ENCODE measurements at places on chromosomes 16 and 17. TPM values are rescaled to one million over a fixed set of nuclear protein-coding genes. Genes with fewer than 3 reads are reported as not detected.

- no peak for DNase-seq
Measured at GRCh38 chr16:4763791-4764190, 3.2 kb downstream of the ZNF500 start.

DNA sequence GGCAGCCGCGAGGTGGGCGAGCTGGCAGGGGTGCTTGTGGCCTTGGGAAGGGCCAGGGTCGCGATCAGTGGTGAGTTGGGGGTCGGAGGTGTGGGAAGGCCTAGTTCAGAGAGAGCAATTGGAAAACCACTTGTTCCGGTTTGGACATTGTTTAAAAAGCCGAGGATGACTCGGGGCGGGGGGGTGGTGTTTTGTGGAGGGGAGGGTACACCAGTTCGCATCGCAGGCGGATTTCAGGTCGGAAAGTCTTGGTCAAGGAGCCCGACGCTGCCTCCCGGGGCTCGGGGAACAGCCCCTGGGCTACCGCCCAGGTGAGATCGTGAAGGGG is 66.4 kb downstream of the KPNA2 start:
- no peak for DNase-seq

- no peak for DNase-seq
Measured at GRCh38 chr16:61324044-61324443, 712.2 kb downstream of the CDH8 start.

DNA sequence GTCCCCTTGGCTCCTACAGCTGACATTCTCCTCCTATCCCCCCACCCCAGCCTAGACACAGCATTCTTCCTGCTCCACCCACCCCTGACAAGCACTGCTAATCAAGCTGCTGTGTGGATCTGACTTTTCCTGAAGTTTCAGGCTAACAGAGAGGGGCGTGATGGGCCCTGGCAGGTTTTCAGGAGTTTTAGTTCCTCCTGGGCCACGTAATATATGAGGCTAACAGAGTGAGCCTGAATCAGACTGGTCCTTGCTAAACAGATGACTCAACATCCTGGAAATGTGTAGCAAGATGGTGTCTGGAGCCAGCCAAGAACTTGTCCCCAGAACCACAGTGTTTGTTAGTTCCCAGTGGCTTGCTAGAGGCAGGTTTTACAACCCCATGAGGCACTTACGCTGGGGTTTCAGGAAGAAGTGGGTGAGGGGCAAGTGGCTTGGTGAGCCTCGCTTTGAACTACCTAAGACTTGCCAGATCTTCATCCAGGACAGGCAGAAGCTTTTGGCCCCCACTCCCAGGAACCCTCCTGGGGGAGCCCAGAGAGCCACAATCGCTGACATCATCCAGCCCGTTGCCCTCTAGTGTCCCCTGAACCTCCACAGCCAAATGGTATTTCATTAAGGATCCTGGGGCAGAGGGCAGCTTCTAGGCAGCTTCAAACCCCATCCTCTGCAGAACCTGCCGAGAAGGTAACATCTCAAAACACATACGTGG is 15.9 kb downstream of the TMEM92 start:
- DNase-seq, result no peak

DNA sequence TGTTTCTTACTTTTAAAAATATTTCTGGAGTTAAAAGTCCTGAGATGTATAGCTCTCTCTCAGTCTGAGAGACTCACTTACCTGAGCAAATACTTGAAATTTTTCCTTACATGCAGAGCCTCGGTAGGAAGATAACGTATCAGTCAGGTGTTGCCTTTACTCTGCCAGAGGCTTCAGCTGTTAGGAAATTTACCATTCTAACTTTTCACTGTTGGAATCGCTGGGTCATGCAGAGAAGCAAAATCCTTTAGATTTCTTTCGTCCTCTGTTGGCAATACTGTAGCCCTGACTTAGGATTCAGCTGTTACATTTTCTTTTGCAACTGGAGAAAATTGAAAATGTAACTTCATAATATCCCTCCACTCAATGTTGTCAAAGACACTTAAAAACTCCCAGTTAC is 20.0 kb upstream of the KCNJ16 start:
- DNase-seq, result no peak

DNA sequence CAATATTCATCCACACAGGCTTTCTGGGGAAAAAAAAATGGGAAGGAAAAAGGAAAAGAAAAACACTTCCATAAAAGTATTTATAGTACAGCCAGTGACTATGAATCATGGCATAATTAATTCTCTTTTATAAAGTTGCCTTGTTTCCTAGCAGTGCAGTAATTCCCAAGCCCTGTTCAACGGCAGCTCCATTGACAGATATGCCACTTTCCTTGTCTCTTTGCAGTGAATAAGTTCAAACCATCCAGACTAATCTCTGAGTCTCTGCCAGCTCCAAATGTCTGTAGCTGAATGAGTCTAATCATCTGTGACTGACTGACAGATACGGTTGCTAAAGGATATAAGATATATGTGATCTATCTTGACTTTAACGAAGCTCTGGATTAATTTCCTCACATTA is 52.9 kb upstream of the KCNJ16 start:
- no peak for DNase-seq

- DNase-seq, result no peak
Measured at GRCh38 chr17:35062308-35062707, 1.2 kb downstream of the RFFL start.

DNA sequence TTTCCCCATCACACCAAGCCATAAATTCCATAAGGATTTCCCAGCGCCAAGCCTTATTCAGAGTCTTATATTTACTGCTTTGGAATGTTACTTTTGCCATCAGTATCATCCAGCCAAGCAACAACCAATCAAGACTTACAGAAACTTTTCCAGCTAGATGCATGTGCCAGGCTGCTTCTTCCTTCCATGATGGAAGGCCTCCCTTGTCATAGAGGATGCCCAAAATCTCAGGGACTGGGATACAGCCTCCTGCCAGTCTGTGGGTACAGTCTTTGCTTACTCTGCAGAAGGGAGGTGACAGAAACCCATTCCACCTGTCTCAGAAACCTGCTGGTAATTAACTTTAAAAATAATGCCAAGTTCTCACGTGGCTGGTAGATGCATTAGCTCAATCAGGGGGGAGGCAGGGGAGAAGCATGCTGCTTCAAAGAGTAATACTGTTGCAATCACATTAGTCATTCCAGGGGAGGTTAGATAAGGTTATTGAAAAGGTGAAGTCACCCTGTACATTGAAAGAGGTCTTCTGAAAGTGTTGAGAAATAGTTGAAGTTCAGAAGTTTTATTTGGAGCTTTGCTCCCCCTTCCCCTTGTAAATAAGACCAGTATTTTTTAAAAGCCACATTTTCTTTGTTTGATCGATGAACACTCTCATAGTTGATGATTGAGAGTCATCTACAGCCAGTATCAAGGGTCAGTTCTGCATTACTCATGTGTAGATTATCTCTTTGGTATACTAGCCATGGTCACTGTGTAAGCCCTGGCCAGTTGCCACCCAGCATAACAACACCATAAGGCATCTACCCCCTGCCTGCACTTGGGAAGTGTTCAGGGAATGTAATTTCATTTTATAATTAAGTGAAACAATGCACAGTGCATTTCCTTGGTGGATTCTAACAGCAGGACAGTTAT is 22.2 kb downstream of the HLF start:
- no peak for DNase-seq

- DNase-seq, result no peak
Measured at GRCh38 chr16:58026139-58026704, 668 bp downstream of the MMP15 start.

GRCh38 chr16:11408216-11408615 is 63.0 kb downstream of the RMI2 start:
- DNase-seq, result peak; percentile 13

- peak; percentile 88 for DNase-seq
Measured at GRCh38 chr16:30458561-30459394, 13.1 kb upstream of the SEPHS2 start.

DNA sequence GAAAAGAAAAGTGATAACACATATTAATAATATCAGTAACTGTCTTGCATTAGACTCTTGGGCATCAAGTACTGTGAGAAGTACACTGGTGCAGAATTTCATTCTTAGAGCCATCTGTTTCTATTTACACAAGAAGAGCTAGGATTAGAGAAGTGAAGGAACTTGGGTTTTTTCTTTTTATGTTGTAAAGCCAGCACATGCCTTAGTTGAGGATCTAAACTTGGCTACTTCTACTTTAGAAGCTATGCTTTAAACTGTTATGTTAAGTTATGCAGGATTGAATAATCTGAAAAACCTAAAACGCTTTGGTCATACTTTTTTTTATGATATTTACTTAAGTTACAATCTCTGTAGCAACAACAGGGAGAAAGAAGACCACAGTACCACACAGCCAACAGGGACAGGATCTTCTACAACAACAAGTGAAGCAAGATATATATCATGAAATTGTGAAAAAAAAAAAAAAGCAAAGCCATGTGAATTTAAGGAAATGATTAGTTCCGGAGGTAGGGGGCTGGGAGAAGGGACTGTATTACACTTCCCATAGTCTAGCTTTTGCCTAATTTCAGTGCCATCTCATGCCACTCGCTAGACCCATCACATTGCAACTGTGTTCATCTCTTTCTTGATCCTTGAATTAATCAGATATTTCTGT is 305.1 kb upstream of the GOT2 start:
- DNase-seq, result no peak

- no peak for DNase-seq
Measured at GRCh38 chr16:87323727-87324410, 6.7 kb upstream of the C16orf95 start.

- no peak for DNase-seq
Measured at GRCh38 chr16:88407807-88408206, 25.0 kb downstream of the ZNF469 start.

- no peak for DNase-seq
Measured at GRCh38 chr17:57874434-57875289, 24.8 kb upstream of the MRPS23 start.

DNA sequence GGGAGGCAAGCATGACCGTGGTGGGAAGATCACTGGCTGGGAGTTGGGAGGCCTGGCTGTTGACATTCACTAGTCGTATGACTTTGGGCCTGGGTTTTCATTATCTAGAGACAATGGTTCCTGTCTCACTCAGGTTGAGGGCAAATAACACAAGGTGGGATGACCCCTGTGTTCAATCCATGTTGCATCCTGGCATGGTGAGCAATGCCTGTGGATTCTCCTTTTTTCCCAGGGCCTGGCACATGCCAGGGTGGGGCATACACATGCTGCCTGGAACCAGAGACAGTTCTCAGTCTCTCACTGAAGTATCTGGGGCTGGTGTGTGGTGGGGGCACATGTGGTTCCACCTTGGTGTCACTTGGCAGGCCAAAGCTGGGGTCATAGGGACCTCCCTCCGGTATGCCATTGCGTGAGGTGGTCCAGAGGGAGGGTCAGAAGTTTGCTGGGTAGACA is 5.4 kb downstream of the THRA start:
- DNase-seq, result no peak

DNA sequence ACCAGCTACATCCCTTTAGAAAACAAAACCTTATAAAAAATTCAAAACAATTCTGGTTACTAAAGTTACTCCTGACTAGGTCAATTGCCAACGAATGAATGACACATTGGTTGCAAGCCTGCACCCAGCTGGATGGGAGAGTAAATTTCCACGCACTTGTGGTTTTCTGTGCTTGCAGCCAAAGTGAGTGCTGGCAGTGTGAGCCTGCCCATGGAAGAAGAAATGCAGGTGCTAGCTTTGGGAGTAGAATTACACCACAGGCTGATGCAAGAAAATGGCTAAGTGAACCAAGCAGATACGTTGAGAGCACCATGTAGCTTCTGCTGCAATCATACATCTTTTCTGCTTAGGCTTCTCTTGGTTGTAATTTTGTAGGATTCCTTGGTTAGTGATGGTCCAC is 74.6 kb downstream of the SYCE1L start:
- no peak for DNase-seq

DNA sequence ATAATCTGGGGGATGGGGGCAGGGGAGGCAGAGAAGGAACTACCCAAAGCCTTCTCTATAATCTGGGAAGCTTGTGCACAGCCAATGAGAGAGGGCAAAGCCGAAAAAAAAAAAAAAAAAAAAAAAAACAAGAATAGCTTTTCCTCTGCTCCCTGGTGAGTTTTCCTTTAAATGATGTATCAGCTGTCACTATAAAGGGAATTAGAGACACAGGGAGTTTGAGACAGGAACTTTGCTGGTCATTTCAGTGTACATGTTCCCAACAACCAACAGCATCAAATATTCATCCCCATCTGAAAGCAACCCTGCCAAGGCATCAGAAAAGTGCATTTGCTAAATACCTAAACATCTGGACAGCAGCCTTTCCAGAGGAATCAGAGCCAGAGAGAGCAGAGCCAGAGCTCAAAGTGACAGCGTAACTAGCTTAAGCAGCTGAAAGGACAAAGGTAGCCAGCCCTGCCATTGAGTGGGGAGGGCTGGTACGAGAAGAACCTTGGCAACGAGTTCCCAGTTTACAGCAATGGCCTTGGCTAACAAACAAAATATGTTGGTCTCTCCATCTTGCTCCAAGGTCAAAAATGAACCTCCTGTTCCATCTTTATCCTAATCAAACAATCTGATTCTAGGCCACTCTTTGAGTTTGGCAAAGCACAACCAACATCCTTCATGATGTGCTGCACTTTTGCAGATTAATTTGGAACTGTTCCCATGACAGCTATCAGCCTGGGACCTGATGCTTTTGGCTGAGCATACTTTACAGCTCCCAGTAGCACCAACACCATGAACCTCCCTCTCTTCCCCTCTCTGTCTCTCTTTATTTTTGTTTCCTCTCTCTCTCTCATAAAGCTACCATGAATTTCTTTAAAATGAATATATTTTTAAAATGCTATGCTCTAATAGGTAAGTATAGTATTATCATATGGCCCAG is 143.7 kb upstream of the GNAO1 start:
- DNase-seq, result no peak

- no peak for DNase-seq
Measured at GRCh38 chr16:85994492-85995490, 95.8 kb downstream of the IRF8 start.

DNA sequence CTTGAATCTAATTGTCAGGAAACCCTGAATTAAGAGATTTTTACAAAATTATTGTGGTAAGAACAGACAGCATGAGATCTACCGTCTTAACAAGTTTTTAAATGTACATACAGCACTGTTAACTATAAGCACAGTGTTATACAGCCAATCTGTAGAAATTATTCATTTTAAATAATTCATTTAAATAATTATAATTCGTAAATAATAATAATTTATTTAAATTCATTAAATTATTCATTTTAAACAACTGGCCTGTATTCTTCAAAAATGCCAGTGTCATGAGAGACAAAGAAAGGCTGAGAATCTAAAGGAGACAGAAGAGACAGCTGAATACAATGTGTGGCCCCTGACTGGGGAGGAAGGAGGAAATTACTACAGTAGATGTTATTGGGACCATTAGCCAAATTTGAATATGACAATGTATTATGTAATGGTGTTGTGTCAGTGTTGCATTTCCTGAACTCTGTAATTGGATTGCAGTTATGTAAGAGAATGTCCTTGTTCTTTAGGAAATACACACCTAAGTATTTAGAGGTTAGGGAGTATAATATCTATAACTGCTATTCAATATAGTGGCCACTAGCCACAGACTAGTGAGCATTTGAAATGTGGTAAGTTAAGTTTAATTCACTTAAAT is 2.3 kb downstream of the RSAD1 start:
- DNase-seq, result no peak

- DNase-seq, result no peak
Measured at GRCh38 chr17:1518410-1518809, 2.0 kb upstream of the INPP5K start.

GRCh38 chr17:68750208-68750562 is 149.0 kb upstream of the FAM20A start:
- no peak for DNase-seq

The CCL18 gene
- not detected for polyA plus RNA-seq

The PRAC1 gene
- not detected for polyA plus RNA-seq

The SLC39A11 gene
- polyA plus RNA-seq, result 25.8 TPM

The KRTAP4-7 gene
- polyA plus RNA-seq, result not detected

The CA5A gene
- not detected for polyA plus RNA-seq

The TBC1D3K gene
- not detected for polyA plus RNA-seq

All from immature natural killer cell (primary cell).